ENCODE measurements at places on chromosomes 5 and 9.

- DNase-seq = no peak
These were observed 525.6 kb downstream of the CETN3 start for GRCh38 chr5:89883967-89884366.

DNA sequence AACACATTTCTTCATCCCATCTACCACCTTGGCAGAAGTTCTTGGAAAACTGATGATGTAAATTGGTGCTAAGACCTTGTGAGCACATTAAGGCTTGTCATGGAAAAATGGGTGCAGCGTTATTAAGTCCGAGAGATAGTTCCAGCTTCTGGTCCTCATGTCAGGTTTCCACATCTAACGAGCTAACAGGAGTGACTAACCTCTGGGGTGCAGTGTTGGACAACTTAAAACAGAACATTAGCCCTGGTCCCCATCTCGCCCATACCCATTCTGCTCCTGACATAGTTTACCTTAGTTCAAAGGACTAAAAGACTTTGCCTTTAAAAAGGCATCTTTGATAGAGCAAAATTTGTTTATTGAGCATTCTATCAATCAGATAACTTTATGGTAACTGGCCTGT, 128.0 kb downstream of the SLC1A3 start:
- DNase-seq = no peak

GRCh38 chr9:136485049-136486045, 2.5 kb upstream of the SEC16A start:
- peak; percentile 75 for DNase-seq

GRCh38 chr9:120856700-120857099, 14.0 kb upstream of the PSMD5 start:
- no peak for DNase-seq

GRCh38 chr5:172347496-172348052, 64.0 kb upstream of the UBTD2 start:
- DNase-seq = no peak

DNA sequence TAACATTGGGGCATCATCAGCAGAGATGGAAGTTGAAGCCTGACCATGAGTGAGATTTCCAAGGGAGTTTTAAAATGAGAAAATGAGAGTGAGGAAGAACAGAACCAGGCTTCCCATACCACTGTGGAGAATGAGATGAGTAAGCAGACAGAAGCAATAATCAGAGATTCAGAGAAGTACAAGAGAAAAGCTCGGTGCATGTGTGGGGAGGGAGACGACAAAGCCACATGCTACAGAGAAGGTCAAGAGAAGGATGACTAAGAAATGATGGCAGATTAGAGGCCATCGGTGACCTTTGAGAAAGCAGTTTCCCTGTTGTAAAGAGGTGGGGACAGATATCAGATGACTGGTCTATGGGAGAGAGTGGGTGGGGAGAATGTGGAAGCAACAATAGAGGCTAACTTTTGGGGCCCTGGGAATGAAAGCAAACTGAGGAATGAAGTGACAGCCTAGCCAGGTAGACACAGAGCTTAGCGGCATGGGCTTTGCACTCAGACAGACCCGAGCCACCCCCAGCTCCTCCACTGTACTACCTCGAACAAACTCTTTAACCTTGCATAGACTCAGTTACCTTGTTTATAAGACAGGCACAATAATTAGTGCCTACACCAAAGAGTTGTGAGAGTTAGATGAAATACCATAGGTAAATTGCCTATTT, 207.7 kb downstream of the PIK3R1 start:
- no peak for DNase-seq

GRCh38 chr9:77469515-77470231, 178.4 kb downstream of the GNA14 start:
- no peak for DNase-seq

- DNase-seq = no peak
These were observed 817 bp downstream of the GAPVD1 start for GRCh38 chr9:125262294-125262991.

GRCh38 chr9:70474413-70474812, 60.0 kb upstream of the KLF9 start:
- no peak for DNase-seq

GRCh38 chr9:134063088-134063570, 4.7 kb downstream of the BRD3 start:
- no peak for DNase-seq

GRCh38 chr9:125462861-125463291, 201.2 kb downstream of the GAPVD1 start:
- no peak for DNase-seq

DNA sequence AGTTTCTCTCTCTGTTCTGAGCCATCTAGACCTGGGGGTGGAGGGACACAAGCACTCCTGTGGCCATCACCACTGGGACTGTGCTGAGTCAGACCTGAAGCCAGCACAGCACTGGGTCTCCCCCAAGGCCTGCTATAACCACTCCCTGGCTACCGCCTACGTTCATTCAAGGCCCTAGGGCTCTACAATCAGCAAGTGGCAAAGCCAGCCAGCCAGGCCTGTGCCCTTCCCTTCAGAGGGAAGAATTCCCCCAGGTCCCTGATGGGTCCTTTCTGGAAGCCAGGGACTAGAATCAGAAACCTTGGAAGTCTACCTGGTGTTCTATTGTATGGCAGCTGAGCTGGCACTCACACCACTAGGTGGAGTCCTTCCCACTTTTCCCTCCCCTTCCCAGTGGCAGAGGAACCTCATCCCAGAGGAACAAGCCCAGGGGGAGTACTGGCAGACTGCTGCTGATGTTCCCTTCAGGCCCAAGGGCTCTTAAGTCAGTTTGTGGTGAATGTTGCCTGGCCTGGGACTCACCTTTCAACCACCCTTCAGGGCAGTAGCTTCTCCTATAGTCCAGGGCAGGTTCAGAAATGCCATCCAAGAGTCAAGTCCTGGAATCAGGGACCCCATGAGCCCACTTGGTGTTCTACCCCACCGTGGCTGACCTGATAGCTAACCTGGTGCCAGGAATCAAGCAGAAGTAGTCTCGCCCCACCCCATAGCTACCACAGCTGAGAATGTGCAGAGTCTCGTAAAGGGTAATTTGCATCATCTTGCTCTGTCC, 20.0 kb downstream of the JMY start:
- no peak for DNase-seq

GRCh38 chr5:143771189-143771588, 40.8 kb upstream of the HMHB1 start:
- no peak for DNase-seq

DNA sequence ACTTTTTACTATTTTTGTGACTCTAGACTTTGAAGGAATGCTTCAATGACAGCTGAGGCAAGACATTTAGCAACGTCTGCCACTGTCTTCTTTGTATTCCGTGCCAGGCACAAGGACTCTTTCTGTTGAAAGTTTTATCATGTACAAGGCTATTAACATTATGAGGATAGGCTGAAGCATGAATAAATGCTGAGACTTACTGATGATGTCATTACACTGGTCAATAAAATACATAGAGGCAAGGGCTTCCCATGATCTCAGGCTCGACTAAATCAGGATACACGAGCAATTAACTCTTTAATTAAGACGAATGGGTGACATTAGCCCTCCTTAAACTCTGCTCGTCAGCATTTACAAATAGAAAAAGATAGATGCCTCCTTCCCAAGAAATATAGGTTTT, 1393.3 kb upstream of the WWC1 start:
- no peak for DNase-seq
